MV-4-11 (cell line): ENCODE measurements at places on chromosomes 4 and X.

GRCh38 chr4:1939664-1940509 lies 68.7 kb downstream of the NSD2 start:
- DNase-seq: no peak

- no peak for DNase-seq
Observed at GRCh38 chr4:147307896-147308674, 172.8 kb upstream of the EDNRA start.

GRCh38 chr4:80335554-80336358 lies at the start of gene CFAP299:
TSS of gene CFAP299 (plus strand) at chr4:80335730.
- peak; percentile 57 for DNase-seq

- DNase-seq: no peak
Observed at GRCh38 chrX:142483965-142484364, 278.9 kb upstream of the MAGEC2 start.

- no peak for DNase-seq
Observed at GRCh38 chrX:17376431-17377077, 1.6 kb downstream of the NHS start.

- no peak for DNase-seq
Observed at GRCh38 chr4:63583007-63583406, 826.2 kb downstream of the TECRL start.

GRCh38 chr4:110046588-110047049 lies 133.9 kb downstream of the EGF start:
- no peak for DNase-seq

DNA sequence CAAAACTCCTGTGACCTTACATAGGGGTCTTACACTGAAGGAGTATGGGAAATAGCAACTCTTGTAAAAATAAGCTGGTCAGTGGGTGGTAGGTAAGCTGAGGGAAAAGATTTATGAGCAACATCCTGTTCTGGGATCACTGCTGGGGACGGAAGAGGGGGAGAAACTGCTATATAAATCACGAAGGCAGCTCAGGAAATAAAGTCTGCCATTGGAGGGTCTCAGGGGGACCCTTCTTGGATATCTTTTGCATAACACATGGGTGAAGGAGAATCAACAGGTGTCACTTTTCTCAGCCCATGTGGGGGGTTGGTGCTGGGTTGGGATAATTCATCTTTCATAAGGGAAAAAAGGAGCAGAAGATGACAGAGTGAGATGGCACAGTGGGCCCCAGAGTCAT lies 33.7 kb downstream of the AFF1 start:
- DNase-seq: no peak

DNA sequence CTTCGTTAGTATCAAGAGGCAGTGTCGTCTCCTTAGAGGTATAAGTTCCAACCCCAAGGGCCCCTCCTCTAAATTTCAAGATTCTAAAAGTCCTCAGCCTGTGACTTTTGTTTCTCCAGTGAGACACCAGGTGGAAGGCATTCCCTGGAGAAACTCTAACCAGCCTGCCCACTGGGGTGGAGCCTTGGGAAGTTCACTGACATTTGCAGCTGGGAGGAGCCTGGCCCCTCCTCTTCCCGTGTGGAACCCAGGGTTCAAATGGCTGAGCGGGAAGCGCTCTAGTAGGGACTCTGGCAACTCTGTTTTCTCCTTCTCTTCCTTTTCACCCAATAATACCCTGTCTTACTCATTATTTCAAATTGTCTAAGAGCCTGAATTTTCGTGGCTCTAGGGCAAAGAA lies 325.0 kb downstream of the TLL1 start:
- no peak for DNase-seq

DNA sequence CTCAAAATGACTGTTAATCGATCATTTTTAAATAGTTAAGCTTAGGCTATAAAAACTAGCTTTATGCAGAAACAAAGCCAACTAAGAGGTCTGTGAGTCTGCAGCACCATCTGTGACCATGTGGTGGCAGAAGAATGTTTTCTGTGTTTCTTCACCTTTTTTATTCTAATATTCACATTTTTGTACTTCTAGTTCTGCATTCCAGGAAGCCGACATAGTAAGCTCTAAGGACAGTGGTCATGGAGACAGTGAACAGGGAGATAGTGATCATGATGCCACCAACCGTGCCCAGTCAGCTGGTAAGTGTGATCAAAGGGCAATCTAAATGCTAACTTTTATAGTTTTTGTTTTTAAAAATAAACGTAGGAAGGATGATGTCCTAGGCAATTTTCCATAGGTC lies 5.6 kb downstream of the PCDH10 start:
- peak; percentile 1 for DNase-seq

DNA sequence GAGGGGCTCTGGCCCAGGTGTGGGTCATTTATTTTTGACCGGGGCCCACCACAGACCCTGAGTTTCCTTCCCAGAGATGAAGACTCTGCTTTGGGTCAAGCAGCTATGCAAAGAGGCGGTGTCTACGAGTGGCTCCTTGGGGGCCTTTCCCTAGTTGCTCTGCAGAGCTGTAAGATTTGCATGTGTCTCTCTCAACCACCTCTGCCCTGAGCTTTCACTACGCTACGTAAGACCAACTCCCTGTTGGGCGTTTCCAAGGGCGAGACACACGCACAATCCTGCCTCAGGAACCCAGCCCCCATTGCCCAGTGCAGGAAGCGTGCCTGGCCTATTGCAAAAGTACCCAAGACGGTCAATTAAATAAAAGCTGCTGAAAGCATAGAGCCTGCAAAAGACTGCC lies 10.0 kb upstream of the ANOS1 start:
- no peak for DNase-seq

GRCh38 chrX:46712764-46713163 lies 46.2 kb downstream of the SLC9A7 start:
- peak; percentile 58 for DNase-seq

DNA sequence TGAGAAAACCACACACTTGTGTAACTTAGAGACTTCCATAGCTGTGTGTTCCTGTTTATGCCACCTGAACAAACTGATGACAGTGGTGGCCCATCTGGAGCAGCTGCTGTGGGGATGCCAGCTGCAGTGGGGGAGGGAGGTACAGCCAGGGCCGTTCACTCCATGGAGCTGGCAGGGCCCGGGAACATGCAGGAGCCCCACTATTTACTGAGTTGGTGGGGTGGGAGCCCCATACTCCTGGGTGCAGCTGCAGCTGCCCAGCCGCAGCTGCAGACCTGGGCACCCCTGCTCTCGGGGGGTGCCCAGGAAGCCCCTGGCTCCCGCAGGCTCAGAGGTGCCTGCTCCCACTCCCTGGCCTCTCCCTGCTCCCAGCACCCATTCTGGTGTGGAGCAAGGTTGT lies 398.6 kb upstream of the RASGEF1B start:
- DNase-seq: no peak

DNA sequence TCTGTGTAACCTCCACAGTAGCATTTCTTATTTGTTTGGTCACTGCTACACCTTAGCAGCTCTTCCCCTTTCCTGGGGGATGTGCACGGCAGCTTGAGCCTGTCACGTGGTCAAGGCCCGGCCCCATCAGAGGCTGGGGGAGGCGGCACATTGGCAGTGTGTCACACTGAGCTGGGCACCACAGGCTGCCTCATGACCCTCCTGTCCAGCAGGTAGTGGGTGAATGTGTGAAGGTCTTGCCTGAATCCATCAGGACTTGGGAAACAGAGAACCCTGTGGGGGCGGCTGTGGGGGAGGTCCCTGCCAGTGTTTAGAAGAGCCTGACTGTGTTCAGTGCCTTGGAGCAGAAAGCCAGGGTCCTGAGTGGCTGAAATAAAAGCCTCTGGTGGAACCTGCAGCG lies 33.2 kb downstream of the WFS1 start:
- no peak for DNase-seq

- no peak for DNase-seq
Observed at GRCh38 chr4:41586675-41587225, 48.8 kb downstream of the LIMCH1 start.

DNA sequence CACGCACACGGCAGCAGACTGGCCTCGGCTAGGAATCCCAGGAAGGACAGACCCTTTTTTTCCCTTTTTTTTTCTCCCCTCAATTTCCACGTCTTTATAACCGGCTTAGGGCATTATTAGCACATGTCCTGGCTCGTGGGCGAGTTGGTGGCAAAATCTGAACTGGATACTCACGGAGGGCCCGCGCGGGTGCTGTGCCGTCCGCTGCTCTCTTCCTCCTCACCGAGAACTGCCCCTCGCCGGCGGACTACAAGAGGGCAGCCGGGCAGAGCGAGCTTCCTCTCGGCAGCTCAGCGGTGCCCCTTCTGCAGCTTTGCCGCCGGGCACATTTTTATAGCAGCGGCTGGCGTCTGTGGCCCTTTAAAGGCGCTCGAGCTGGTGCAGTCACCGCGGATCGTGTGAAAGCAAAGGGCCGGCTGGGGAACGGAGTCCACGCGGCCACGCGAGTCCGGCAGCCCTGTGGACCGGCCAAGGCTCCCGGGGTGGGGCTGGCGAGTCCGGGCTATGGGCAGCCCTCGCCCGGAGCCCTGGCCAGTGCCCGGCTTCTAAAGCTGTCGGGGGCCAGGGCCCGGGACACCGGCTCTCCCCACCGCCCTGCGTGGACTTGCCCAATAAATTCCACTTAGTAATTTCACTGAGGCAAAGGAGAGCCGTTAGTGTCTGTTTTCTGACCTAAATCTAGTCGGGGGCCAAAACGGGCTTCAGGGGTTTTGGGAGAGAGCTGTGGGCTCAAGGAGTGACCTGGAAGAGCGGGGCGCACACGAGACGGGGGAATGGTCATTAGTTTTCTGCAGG lies 1.3 kb upstream of the CITED1 start:
- peak; percentile 35 for DNase-seq

- DNase-seq: no peak
Observed at GRCh38 chrX:148133105-148133725, 152.1 kb downstream of the FMR1NB start.

DNA sequence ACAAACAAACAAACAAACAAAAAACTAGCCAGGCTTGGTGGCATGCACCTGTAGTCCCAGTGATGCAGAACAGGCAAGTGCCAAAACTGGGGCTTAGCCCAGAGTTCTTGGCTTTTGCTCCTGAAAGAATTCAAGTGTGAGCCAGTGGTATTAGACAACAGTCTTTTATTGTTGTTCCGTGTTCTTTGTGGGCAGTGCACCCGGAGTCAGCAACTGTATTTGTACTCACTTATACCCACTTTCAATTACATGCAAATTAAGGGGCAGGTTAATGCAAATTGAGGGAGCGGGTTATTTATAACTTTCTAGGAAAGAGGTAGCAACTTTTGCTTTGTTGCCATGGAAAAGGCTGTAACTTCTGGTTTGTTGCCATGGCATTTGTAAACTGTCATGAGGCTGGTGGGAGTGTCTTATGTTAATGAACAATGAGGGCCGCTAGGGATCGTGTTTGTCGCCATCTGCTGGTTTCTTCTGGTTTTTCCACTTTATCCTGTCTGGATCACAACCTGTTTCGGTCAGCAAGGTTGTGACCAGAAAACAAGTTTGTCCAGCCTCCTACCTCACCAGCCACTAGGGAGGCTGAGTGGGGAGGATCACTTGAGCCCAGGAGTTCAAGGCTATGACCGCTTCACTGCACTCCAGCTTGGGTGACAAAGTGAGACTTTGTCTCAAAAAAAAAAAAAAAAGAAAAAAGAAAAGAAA lies 88.8 kb upstream of the ESX1 start:
- DNase-seq: peak; percentile 77

DNA sequence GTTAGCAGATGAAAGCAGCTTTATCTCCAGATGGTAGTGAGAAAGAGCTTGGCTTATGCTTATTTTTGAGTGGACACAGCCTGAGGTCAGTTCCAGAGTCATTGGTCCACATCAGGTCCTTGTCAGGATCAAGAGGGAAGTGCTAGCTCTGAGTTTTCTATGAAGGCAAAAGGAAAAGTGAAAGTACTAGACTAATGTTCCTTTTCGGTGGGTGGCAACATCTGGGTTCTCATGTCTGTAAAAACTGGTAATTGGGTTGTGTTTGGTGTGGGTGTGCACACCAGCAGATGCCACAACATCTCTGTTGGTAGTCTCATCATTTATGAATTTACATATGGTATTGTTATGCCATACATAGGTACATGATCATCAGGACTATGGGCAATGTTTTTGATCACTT lies 210.5 kb downstream of the PWWP3B start:
- DNase-seq: peak; percentile 21

DNA sequence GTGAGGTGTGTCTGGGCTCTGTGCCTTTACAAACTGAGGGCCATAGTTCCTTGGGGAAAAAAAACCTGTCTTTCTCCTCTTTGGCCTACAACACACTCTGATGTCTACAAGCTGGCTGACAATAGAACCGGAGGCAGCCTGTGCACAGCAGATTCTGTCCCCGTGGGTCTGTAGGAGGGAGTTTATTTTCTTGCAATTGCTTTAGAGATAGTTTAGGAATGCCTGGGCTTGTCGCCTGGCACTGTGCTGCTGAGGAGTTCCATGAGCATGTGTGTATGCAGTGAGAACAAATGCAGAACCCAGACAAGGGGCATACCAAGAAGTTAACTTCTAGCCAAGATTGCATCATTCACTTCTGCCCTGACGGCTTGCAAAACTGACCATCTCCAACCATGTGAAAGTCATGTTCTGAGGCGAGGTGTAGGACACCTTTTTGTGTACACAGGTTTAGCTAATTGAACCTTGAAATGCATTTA lies 54.1 kb downstream of the CCNI start:
- peak; percentile 59 for DNase-seq

DNA sequence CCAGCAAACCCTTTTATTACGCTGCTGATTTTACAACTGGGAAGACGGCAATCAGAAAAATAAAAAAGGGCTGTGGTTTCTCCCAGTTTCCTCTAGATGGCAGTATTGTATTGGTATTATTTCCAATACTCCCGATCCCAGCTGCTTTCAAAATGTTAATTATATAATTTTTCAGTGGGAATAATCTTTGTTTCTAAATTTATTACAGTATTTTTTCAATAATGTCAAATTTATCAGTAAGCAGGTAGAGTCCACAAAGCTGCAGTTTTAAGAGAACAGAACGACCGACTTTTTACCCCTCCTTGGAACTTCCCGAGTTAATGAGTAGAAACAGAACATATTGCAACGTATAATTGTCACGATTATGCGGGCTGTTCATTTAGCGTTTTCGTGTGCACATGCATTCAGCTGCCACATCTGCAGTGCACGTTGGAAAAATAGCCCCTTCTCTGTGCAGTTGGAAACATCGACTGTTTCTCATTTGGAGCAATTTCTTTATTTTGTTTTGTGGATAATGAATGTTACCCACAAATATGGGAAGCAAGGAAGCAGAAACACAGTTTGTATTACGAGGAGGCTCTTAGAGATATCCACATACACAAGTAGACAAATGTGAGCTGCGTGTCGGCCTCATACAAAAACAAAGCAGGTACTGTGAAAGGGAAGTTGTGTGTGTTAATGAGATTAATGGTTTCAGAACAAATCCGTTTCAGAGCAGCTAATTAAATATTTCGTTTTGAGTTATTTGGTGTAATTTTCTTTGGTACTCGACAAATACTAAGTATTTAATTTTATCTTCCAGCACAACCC lies 188.0 kb downstream of the STIM2 start:
- peak; percentile 25 for DNase-seq

- no peak for DNase-seq
Observed at GRCh38 chr4:143374771-143375170, 38.1 kb downstream of the GAB1 start.

GRCh38 chrX:136266828-136267227 lies 15.6 kb upstream of the MAP7D3 start:
- DNase-seq: no peak

DNA sequence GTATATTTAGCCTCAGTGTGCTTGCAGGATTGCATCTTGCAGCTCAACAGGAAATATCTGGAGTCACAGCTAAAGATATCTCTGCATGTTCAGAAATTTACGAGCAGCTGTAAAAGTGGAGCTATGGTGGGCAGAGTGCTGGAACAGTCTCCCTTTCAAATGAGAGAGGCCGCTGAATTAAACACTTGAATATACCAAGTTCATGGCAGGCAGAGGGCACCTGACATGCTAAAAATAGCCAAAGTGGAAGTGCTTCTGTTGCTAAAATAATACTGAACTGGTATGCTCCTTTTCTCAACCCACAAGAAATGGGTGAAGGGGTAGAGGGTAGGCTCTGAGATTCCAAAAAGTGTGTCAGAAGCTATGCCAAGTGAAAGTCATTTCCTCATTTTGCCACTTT lies 98.1 kb downstream of the MGST2 start:
- peak; percentile 67 for DNase-seq
